ENCODE measurements at places on chromosomes 5 and 9. TPM values are rescaled to one million over a fixed set of nuclear protein-coding genes. Genes with fewer than 3 reads are reported as not detected.

DNA sequence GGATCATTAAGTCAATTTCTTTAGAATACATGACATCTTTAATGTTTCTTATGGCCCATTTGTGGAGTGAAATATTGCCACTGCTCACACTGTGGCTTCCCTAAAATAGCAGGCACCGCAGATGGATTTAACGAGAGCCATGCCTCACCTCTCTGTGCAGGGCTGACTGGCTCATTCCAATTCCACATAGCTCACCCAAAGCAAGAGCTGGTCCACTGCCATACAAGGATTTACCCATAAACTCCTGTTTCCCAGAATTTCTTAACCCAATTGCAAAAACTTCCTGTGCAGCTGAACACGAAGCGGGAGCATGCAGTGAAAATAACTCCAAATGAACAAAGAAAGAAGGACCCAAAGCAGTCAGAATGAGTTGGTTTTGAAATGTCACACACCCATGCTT lies 159.5 kb downstream of the BAAT start:
- DNase-seq: no peak

DNA sequence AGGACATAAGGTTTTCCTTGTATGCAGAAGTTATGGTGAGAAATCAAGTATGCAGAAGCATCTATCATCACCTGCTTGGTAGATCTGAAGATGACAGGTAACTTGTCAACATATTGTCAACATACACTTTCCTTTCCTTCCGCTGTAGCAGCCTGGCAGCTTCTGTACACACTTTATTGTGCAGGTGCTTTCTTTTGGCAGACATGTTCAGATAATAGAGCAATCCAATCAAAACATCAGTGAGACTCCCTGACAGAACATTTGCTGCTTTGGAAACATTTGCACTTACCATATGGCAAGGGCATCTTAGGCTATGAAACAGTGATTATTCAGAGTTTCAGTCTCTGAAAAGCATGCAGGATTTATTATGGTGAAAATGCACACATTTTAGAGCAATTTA lies 161.1 kb upstream of the CDH12 start:
- DNase-seq: no peak

Gene NFX1
- 46.3 TPM for total RNA-seq

GRCh38 chr5:65916636-65917035 lies 9.7 kb upstream of the ERBIN start:
- no peak for DNase-seq

Gene ISOC1
- total RNA-seq: 12.4 TPM

DNA sequence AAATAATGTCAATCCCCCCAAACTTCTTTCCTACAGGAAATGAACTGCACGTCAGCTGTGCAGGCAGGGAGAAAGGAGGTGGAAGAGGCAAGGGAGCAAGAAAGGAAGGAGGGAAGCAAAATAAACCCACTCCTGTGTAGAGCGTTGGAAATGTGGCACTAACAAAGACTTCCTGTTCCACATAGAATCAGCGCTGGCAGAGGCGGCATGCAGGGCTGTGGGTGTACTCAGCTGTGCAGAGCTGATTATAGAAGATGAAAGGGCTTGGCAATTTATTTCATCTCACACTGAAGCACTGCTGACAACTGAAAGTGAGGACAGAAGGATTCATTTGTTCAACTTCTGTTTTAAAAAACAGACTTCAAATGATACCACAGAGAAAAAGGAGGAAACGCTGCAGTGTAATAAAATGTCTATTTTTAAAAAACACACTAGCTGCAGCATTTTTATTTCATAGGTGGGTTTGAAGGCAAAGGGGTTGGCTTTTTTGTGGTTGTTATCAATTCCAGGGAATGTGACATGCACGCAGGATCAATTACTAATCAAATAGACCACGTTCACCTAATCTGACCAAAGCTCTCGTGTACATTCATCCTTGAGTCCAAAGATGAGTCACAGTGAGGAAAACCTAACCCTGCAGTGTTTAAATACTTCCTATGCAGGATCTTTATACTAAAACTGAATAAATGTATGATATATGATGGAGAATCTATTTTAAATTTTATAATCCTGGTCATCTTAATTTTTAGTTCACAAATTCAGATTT lies 583.5 kb downstream of the ZNF608 start:
- no peak for DNase-seq
